ENCODE measurements at places on chromosomes 6 and 20.
A peak's percentile ranks its signal among the peaks of the same experiment; 100 is the strongest.

DNA sequence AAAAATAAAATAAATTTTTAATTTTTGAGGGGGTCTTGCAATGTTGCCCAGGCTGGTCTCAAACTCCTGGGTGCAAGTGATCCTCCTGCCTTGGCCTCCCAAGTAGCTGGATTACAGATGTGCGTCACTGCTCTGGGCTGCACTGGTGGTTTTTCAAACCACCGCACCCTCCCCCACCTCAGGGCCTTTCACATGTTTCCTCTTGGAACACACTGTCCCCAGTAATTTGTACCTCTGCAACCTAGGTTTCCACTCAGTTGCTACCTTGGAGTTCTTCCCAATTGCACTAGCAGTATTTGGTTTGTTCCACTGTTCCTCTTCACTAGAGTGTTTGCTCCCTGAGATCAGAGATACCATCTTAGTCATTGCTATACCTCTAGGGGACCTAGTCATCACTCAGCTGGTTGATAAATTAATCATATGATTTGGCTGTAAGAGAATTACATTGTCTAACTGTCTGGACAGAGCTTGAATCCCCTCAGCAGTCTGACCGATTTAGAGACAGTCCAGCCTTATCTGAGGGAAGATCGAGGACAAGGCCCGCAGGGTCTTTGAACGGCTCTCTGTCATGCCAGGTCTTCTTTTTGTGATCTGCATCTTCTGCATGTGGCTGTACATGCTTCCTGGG is 32.0 kb downstream of the CEP43 start:
- no peak for ATAC-seq

- no peak for ATAC-seq
Measured at GRCh38 chr6:134727081-134727480, 222.8 kb downstream of the ALDH8A1 start.

DNA sequence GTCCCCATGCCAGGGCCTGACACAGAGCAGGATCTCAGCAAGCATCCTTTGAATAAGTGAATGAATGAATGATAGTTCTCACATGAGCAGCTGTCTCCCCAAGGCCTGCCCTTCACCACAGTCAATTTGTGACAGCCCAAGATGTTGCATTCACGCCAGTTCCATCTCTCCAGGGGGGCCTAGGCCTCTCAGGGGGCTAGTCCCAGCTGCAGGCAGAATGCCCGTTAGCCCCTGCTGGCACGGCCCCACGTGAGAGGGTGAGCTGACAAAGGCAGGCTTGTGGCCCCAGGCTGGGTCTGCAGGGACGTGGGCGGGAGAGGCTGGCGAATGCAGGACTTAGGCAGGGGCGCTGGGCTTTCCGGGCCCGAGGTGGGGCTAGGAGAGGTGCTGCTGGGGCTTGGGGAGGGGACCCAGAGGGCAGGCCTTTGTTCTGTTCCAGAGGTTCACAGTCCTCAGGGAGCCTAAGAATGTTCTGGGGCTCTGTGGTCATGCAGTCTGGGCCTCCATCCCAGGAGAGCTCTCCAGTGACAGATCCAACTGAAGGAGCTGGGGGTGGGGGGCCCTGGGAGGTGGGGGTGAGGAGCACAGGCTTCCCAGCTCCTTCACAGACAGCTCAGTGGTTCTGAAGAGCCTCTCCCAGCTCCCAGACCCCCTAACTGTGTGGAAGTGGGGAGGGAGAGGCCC is 30.5 kb upstream of the TLDC2 start:
- peak; percentile 67 for ATAC-seq

GRCh38 chr20:57381596-57382503 is 9.3 kb upstream of the RBM38 start:
- peak; percentile 67 for ATAC-seq

DNA sequence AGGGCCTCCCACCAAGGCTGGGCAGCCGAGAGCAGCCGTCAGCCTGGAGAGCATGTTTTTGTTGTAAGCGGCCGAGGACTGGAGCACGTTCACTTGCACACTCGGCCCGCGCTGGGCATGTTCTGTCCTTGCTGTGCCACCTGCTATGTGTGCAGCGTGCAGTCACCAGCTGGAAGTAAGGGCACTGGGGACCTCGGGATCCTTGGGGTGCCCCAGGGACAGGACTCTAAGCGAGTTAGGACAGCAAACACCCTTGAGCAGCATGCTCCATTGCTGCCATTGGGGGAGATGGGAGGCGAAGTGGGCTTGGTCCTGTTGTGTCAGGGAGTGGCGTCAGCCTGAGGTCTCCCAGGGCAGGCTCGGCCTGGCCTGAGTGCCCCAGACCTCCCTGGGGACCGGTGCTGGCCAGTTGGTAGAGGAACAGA is 18.6 kb downstream of the DYNLT1 start:
- ATAC-seq, result no peak

DNA sequence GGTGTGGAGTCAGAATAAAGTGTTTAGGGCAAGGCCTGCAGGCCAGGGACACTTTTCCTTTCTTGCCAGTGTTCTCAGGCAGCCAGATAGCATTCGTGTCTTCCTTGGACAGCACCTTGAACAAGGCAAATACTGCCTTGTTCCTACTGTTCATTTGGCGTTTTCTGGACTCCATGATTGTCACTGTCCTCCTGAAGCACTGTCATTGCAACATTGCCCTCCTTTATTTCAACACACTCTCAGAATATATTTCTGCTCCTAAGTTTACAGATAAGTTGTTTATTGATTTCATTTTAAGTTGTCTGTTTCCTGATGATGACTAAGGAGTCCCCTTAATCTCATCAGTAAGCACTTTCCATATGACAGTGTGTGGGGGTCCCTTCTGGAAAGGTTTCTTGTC is 15.1 kb upstream of the DEF6 start:
- no peak for ATAC-seq

- ATAC-seq, result peak; percentile 56
Measured at GRCh38 chr6:126548300-126548699, 208.4 kb downstream of the CENPW start.

DNA sequence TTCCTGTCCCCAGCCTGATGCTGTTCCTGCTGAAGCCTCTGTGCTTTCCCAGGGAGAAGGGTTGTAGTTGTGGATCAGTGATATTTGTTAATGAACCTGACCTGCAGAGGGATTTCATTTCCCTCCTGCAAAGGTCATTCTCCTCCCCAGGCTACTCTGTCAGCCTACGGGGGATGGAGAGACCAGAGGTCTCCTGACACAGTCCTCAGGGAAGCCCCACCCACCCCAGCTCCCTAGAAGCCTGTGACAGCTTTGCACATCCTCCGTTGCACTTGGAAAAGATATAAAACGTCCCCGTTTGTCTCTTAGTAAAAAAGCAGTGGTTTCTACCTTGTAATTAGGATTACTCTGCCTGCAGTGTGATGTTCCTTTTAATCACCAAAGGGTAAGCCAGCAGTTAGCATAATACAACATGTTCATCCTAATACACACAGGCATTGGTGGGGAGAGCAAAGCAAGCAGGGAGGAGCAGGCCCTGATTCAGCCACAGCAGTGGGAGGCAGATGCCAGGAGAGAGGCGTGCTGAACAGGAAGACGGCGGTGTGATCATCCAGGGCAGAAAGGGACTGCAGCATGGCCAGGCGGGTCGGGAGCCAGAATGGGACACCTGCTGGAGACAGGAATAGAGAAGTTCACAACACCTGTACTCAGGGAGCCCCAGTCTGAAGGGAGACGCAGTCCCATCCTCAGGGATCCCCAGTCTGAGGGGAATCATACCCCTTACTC is 293.5 kb downstream of the LRFN2 start:
- ATAC-seq, result peak; percentile 90

DNA sequence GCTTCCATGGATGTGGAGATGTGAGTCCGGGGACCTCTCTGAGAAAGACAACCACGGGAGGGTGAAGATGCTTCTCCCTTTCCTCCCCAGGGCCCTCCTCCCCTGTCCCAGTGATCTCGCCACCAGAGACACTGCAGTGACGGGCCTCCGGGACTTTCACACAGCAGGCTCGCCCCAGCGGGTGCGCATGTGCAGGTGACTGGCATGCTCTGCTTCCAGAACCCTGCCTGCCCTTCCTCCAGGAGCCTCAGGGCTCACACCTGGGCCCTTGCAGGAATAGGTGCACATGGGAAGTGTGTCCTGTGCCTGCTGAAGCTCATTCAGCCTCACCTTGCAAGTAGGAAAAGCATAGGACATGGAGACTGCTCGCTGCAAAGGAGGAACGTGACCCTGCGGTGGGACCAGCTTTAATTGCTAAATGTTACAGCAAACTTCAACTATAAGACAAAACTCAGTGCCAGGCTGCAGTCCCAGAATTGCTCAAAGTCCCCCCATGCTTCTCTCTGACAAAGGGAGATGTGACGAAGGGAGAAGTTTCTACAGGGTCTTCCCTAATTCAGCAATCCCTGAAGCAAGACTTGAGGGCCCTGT is 19.2 kb downstream of the CST8 start:
- no peak for ATAC-seq

DNA sequence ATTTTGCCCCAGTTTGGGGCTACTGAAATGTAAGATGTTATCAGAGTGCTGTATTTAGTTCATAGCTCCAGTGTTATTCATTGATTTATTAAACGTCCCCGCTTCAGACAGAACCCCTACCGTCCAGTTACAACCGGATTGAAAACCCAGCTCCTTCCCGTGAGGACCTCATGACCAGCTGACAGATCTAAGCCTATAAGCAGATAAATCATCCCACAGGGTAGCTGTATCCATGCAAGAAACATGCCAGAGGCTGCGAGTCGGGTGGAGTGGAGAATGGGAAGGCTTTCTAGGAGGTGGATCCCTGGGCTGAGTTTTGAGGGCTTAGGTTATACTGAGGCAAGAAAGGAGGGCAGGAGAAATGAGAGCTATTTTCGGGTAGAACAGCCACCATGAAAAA is 260.0 kb downstream of the ARID1B start:
- peak; percentile 99 for ATAC-seq

DNA sequence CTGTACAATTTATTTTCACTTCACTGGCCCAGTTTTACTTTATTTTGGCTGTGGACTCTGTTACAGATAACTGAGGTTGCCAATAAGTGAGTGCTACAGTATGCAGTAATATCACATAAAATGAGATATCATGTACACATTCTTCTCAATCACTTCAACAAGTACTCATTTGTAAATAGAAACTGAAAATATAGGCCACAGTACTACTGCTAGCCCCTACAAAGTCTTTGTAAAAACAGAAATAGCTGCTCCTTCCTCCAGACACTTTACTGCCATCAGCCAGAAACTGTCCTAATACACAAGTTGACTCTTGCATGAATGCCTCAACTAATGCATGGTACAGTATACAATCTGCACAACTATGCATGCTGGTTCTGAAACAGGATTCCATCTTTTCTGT is 9.2 kb downstream of the DTNBP1 start:
- no peak for ATAC-seq

DNA sequence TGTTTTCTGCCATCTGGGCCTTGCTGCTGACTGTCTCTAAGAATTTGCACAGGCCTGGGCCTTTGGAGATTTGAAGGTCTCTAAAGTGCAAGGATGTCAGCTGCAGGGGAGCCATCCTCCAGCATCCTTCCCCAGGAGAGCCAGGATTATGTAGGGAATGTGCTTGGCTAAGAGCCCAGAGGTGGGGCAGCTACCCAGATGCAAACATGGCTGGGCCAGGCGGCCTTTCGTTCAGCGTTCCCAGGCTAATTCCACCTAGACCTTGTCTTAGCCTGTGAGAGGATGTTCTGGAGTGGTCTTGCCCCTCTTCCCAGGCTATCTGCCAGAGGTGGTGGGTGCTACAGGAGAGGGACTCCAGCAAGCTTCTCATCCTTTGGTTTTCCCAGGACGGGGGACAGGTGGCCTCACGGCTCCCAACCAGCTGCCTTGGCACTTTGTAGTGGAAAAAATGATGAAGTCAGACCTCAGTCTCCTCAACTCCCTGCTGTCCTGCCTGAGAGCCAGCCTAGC is 7.7 kb upstream of the PTGIS start:
- ATAC-seq, result no peak

DNA sequence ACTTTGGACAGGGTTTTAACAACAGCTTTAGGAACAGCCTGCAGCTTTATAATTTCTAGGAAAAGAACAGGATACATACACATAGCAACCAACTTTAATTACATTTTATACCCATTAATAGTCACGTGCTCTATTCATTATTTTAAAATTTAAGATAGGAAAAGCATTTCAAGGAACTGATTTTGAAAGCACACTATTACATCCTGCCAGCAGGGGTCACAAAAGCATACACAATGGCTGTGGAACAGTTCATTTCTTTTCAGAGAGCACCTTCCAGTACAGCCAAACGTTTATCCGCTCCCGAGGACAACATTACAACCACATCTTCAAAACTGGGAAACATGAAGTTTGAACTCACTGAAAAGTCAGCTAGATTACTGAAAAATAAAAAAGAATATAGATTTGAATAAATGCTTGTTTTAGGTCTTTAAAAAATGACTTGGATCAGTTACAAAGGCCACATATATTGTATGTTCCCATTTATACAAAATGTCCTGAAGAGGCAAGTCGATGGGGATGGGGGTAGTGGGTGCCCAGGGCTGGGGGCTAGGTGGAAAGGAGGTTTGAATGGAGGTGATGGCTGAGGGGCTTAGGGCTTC is 104.6 kb upstream of the EXOC2 start:
- ATAC-seq, result no peak

- ATAC-seq, result peak; percentile 51
Measured at GRCh38 chr6:166097914-166098522, 69.6 kb downstream of the TBXT start.

DNA sequence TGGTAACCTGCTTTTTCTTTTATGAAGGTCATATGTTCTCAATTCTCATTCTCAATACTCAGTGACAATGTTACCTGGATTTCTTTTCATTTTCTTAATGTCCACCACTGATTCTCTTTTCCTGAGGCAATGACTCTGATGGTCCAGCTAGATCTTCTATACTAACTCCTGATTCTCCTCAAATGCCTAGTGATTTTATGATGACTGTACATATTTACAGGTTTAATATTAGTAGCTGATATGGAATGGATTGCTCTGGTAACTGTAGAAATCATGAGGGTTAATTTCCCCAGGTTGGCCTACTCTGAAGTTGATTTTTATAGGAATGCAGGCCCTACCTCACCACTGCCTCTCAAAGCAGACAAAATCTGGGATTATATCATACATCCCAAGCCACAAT is 308.6 kb upstream of the CNR1 start:
- ATAC-seq, result no peak

GRCh38 chr6:145017516-145017915 is 717.8 kb downstream of the EPM2A start:
- ATAC-seq, result no peak

DNA sequence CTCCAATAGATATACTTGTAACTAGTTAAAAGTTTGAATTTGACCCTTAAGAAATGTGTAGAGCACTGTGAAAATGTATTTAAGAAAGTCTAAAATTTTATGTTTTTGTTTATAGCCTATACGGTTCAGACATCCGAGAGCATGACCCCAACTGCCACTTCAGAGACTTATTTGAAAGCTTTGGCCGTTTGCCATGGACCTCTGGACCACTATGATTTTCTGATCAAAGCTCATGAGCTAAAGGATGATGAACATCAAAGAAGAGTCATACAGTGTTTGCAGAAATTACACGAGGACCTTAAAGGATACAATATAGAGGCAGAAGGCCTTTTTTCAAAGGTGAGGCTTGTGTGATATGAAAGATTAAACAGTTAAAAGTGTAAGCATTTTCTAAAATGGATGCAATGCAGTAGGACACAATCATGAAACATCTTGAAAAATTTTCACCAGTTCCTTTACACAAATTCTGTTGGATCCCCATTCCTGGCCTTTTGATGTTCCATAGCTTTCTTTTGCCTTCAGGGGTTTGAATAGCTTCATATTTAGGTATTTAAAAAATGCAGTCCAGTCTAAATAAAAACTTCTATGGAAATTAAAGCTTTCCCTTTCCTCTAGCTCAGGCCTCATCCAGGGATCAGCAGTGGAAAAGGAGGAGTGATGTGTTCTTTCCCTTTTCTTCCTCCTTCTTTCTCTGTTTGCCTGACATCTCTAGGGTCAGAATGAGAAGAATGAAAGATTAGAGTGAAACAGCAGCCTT is 29.0 kb downstream of the AFG1L start:
- no peak for ATAC-seq

- no peak for ATAC-seq
Measured at GRCh38 chr6:20148433-20148832, 63.8 kb downstream of the MBOAT1 start.

Measured in motor neuron (in vitro differentiated cells).